ENCODE measurements at places on chromosomes 13 and 19.

DNA sequence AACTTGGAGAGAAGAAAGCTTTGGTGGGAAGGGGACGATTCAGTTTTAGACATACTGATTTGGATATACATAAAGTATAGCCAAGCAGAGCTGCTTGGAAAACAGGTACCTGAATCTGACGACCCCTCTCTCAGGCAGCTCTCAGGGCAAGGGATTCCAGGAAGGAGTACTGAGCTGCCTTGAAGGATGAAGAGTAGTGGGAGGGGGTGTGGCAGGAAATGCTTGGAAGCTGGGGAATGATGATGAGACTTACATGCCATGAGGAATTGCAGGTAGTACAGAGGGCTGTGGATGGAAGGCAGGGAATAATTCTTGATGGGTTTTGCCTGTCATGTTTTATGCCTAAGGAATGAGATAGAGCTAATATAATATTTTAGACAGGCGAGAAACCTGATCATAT, 38.7 kb downstream of the HTR2A start:
- no peak for DNase-seq

GRCh38 chr19:10290357-10290875, 664 bp downstream of the ICAM5 start:
- no peak for DNase-seq

GRCh38 chr19:13741893-13742292, 22.4 kb upstream of the MRI1 start:
- no peak for DNase-seq

DNA sequence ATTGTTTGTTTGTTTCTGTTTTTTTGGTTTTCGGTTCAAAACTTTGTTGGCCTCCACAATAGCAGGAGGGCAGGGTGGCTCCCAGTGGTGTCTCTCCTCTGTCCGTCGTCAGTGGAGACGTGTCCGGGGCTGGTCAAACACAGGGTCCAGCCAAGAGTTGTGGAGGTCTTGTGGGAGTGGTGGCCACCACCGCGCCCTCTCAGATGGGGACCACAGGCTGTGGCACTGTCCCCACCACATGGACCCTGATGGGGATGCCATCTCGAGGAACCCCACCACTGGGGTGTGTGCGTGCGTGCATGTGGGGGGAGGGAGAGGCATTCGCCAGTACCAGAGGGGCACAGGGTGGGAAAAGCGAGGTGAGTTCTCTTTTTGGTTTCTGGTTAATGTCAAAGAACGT, 13.8 kb downstream of the ZNF574 start:
- no peak for DNase-seq

DNA sequence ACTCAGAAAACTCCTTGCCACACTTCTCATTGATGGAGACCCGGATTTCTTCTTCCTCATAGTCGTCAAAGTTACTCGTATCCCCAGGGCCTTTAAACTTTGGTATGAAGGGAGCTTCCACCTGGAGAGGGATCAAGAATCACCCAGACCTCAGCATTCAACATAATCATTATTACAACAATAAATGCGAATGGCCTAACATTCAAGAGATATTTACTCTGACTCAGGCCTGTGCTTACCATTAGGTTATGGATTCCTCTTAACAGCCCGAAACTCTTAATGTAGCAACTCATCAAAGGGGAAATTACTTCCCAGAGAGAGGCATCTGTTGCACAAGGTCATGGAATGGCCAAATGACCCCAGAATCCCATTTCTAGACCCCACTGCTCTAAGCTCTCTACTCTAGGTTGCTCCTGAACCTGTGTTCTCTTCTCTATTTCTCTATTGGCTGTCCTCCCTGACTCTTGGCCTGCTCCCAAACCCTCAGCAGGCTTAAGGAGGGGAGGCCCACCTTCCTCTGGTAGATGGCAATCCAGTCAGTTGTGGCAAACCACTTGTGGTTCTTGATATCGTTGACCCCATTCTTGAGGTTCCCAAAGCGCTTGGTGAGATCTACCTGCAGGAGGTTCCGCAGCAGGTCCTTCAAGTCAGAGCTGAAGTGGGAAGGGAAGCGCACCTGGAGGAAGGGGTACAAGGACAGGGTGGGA, 2.7 kb upstream of the SAMD1 start:
- DNase-seq: no peak
